ENCODE measurements at places on chromosomes 5 and 9.
A peak's percentile ranks its signal among the peaks of the same experiment; 100 is the strongest.

DNA sequence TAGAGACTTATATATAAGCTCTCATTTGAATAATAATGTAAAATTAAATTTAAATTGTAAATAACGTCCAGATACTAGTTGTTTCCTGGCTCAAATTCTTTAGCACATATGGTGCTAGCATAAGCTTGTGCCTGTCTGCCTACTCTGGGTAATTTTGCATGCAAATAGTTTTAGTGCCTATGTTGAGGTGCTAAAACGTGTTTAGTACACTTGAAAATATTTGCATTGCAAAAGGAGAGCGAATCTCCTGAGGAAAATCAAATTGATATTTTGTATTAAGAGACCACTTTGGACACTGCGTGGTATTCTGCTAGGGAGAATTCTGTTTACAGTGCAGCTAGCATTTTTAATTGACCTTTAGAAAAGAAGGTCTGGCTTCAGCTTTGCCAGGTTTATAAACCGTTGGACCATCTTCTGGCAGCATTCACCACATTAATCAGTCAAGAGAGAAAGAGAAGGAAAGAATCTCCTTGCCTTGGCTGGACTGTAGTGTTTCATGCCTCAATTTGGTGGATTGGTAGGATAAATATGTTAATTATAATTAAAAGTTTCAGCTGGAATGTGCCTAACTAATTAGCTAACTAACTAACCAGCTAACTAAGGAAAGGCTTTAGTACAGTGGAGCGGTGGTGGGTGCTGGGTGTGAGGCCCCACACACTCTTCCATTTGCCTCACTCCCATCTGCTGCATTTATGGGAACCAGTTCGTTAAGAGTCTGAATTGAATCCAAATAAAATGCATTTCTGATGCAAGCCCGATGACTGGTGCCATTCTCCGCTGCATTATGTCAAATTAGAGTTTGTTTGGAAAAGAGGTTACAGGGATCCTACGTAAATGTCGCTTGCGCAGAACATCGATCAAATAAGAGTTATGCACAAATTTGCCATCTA lies 150.1 kb upstream of the MPDZ start:
- no peak for DNase-seq

DNA sequence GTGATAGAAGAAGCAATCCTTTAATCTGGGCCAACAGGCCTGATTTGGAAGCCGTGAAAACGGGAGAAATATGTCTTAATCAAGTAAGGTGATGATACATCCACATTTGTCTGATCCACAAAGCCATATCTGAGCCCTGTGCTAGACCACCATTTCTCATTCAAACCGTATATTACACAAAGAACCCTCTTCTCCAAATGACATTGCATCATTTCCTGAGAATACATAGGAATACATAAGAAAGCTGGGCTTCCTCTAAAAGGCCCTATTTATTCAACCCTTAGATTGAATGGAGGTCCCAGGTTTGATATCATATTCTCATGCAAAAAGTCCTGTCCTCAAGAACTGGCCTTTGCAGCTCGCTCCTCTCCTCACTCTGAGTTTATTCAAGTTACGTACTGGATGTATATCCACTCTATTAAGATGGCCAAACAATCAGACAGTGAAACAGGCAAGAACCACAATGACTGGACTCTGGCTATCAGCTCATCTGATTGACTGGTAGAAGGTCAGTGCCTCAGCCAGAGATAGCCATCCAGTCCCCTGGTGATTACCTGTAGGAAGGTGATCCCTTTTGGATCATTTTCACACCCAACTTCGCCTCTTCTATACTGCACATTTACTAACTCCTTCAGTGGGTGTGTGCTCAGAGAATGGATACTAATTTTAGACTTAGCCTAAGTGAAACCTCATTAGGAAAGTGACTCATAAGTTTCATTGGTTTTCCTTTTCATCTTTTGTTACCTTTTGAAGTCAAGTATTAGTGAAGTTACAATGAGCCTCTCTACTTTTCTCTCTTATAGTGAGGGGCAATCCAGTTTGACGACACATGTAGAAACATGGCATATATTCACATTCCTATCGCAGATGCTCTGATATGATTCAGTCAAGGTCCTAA lies 167.6 kb upstream of the WWC1 start:
- DNase-seq, result no peak

DNA sequence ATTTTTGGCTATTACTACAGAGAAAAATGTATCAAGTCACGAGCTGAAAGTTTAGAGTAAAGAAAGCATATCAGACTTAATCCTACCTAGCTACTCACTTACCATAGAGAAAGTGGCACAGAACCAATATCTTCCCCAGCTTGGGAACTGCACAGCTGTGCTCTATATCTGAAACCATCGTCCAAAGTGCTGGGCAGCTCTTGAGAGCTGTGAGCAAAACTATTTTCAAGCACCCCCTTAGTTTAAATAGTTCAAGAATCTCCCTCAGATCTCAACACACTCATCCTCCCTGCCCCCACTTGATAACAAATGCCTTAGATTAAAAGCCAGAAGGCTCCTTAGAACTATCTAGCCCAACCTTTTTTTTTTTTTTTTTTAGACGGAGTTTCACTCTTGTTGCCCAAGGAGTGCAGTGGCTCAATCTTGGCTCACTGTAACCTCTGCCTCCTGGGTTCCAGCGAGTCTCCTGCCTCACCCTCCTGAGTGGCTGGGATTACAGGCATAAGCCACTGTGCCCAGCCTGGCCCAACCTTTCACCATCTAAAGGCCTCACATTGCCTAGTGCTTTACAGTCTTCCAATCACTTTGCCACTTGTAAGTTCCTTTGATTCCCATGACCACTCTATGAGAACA lies 94.2 kb upstream of the APC start:
- DNase-seq, result no peak

GRCh38 chr9:134491196-134491835 lies 150.3 kb upstream of the COL5A1 start:
- no peak for DNase-seq

GRCh38 chr5:37736397-37736796 lies 103.4 kb downstream of the GDNF start:
- DNase-seq, result no peak

- DNase-seq, result no peak
Observed at GRCh38 chr5:145110181-145110580, 725.0 kb downstream of the PRELID2 start.

DNA sequence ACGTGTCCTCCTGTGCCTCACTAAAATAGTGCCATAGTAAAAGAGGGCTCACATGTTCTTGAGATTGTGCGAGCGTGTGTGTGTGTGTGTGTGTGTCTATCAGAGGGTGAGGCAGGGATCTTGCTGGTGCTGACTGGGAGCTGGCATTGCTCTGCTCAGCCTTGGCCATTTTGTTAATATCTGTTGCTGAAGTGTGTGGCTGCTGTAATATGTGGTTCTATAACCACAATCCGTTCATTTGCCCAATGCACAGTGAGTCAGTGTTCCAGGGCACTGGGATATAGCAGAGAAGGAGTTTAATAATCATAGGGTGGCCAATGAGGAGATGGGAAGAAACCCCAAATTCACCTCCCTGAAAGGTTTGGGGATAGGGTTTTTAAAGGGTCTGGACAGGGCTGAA lies 61.3 kb downstream of the RASGRF2 start:
- no peak for DNase-seq

DNA sequence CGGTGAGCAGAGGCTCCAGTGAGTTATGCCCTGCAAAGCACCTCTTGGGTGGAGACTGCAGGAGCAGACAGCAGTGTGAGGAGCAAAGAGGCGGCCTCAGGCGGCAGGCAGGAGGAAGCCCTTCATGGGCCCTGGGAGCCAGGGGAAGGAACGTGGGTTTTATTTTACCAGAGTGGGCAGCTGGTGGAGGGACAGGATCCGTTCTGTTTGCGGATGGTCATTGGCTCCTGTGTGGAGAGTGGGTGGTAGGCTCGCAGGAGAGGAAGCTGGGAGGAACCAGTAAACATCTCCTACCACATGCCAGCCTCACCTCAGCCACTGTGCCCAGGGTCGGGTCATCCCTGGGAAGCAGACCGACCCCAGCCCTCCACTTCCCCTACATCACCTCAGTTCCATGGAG lies 24.4 kb downstream of the HNRNPH1 start:
- DNase-seq, result no peak

DNA sequence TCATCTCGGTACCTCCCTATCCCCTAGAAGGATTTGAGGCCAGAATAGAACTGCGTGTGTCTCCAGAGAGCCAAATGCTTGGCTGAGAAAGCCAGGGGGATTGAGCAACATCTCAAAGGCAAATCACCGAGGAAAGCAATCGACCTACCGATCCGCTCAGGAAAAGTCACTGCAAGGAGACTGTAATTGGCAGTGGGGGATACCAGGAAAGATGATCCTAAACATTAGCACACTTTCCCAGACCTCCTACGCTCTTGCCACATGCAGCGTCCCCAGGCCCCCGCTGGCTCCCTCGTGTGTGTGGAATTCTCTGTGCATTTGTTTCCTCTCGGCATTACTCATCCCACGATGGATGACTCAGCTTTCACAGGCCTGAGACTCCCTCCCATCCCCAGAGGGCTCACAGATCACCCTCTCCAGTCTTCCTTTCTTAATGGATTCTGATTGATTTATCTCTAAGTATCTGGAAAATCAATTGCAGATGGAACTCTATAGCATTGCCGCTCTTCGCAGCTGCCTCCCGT lies 82.2 kb upstream of the ICE1 start:
- peak; percentile 95 for DNase-seq

GRCh38 chr5:159091596-159092331 lies 8.0 kb downstream of the EBF1 start:
- no peak for DNase-seq
